ENCODE measurements at places on chromosomes 11 and 22. TPM values are rescaled to one million over a fixed set of nuclear protein-coding genes. Genes with fewer than 3 reads are reported as not detected.
A peak's percentile ranks its signal among the peaks of the same experiment; 100 is the strongest.

NXPE1 gene
- total RNA-seq = not detected

TBX10 gene
- not detected for total RNA-seq

GRCh38 chr11:2382129-2382517 lies 5.0 kb downstream of the CD81 start:
- H3K27ac ChIP-seq = peak overlapping the region; percentile 99
- no peak overlapping the region for H3K4me3 ChIP-seq
- peak; percentile 13 for DNase-seq

- no peak overlapping the region for H3K27ac ChIP-seq
- H3K36me3 ChIP-seq = no peaks in the 10 kb centered on the region
- no peaks in the 10 kb centered on the region for H3K4me1 ChIP-seq
These were observed 30.0 kb upstream of the POU2AF1 start for GRCh38 chr11:111408789-111409727.

DNA sequence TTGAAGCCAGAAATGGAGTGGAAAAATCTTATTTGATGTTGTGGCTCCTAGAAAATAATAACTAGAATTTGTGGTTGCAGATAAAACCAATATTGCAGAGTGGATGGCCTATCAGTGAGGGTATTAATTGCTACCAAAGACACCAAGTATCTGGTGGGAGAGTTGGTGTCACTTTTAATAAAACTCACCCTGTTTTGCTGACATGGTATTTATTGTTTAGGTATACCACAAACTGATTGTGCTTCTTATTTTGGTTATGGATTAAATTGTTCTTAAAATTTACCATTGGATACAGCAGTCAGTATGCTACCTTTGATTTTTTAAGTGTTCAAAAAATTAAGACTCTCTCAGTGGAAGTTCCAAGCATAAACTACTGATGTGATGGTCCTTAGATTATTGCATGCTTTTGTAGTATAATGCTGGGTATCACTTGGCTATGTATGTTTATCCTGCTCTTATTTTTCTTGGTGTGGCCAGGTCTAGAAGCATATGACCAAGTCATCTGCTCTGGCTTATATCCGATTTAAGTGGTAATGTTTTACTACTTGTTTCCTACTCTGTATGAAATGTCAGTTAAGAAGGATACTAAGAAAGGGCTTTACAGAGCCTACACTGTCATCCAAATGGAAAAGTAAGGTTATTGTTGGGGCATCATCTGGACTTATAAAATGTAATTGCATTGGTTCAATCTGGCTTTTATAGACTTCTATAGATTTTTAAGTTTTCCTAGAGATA lies 101.6 kb downstream of the ARHGAP42 start:
- peaks cover 59% of the 10 kb centered on the region for H3K4me1 ChIP-seq
- no peak overlapping the region for H3K4me3 ChIP-seq
- H3K27ac ChIP-seq = peak overlapping the region; percentile 13
- no peaks in the 10 kb centered on the region for H3K36me3 ChIP-seq
- no peaks in the 10 kb centered on the region for H3K27me3 ChIP-seq

DNA sequence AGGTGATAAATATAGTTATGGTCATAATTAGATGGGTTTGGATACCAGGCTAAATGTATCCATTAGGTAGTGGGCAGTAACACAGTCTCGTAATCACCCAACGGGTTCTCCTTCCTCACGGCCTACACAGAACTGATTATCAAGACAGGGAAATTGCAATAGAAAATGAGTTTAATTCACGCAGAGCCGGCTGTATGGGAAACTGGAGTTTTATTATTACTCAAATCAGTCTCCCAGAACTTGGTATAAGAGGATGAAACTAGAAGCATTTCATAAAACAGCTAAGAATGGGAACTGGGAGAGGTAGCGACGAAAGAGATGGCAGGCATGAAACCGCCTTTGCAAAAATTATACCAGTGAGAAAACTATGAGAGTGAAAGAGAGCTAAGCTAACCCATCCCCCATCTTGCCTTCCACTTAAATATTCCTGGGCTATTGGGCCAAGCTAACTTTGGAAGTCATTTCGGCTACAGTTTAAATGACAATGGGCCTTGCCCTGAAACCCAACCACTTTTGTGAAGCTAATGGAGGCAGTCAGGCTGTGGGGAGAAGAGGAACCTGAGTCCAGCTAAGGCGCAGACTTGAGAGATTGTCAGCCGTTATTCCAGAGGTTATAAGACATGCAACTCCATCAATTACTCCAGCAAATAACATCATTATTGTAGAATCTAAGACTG lies 29.6 kb downstream of the CTSC start:
- no peak overlapping the region for H3K4me3 ChIP-seq
- H3K4me1 ChIP-seq = no peaks in the 10 kb centered on the region
- H3K27ac ChIP-seq = no peak overlapping the region
- H3K27me3 ChIP-seq = no peaks in the 10 kb centered on the region

DNA sequence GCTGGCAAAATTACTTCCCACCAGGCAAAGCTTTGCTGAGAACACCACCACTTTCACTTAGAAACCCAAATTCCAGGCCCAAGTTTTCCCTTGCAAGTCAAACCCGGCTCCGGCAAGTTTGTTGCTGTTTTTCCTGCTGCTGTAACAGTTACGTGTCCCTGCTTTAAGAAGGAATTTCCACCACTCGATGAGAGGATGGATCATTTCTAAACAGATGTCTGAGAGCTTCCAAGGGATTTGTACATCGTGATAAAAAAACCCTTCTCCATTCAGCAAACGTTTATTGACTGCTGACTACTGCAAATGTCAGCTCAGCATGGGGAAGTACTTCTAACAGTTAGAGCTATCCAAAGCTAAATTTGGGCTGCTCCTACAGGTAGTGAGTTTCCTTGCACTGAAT lies 19.7 kb downstream of the P2RX3 start:
- H3K4me3 ChIP-seq = no peak overlapping the region
- DNase-seq = no peak
- no peaks in the 10 kb centered on the region for H3K27me3 ChIP-seq

DNA sequence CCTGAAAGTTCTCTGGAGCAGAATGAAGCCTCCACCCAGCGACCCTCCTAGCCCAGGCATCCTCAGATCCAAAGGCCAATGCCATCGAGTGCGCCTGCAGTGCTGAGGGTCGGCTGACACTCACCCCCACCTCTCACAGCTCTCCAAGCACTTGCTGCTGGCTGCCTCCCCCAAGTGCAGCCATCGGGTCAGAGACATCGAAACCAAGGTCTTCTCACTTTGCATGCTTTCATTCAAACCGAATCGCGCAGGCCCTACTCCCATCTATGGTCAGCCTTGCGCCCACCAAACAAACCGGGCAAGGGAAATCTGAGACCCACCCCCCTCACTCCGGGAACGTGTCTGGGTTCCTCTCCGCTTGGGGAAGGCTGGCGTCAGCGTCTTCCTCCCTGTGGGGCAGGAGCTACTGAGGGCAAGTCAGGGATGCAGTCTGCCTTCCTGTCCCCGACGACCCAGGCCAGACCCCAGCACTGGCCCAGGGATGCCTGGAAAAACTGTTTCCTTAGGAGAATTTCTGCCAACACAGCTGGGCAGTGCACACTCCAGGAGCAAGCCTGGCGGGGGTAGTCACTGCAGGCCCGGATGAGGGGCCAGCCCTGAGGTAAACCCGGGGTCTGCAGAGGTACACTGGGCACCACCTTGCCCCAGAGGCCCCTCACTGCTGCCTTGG lies 7.0 kb downstream of the WNT7B start:
- H3K27ac ChIP-seq = no peak overlapping the region
- H3K36me3 ChIP-seq = no peaks in the 10 kb centered on the region
- no peak overlapping the region for H3K4me3 ChIP-seq
- peaks cover 100% of the 10 kb centered on the region for H3K27me3 ChIP-seq
- H3K4me1 ChIP-seq = peaks cover 15% of the 10 kb centered on the region
